8988T (cell line): ENCODE measurements at places on chromosomes 1 and 21.

DNA sequence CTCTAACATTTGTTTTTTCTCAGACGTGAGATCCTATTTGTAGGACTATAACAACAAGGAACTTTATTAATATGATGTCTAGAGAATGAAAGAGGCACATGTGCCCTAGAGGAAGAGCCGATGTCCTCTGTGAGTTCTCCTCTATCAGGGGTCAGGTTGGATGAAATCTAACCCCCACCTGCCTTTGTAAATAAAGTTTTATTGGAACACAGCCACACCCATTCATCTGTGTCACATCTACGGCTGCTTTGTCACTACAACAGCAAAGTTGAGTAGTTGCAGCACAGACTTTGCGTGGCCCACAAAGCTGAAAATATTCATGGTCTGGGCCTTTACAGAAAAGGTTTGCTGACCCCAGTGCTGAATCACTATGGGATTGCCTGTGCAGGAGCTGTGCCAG, 571 bp upstream of the CAPN9 start:
- DNase-seq = no peak

DNA sequence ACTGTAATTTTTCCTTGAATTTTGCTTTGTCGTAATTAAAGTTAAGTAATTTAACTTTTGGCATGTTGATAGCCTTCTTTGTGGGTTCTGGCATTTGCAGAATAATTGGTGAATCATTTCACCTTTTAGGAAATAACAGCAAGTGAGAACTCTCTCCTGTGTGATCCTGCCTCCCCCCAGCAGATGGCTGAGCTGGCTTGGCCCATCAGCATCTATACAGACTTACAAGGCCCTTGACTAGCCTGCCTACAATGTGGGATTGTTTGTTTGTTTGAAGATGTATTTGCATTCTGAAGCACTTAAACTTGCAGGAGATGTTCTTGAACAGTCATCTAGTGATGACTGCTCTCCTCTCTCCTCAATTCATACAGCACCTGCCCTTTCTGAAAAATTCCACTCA, 55.9 kb downstream of the MACO1 start:
- no peak for DNase-seq

- DNase-seq = no peak
These were observed 88.0 kb upstream of the F3 start for GRCh38 chr1:94629259-94630181.

DNA sequence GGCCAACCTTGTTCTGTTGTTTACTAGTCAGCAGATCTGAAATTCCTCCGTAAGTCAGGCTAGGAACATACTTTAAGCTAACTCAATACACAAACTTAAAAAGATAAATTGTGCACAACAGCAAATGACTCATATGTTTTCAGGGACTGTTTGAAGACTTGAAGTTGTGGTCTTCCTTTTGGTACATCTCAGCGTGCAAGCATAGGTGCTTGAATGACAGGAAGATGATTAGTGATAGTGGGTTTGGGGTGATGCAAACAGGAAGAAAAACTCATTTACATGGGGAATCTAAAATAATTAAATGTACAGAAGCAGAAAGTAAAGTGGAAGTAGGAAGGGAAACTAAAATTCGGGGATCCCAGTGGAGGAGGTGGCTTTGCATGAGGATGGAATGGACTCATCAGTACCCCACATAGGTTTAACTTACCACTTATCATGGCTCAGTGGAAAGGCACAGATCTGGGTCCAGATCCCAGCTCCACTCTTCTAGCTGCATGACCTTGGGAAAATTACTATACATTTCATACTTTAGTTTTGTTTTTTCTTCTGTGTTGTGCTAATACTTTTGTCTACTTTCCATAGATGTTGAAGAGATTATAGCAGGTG, 122.3 kb downstream of the XCL2 start:
- DNase-seq = no peak

DNA sequence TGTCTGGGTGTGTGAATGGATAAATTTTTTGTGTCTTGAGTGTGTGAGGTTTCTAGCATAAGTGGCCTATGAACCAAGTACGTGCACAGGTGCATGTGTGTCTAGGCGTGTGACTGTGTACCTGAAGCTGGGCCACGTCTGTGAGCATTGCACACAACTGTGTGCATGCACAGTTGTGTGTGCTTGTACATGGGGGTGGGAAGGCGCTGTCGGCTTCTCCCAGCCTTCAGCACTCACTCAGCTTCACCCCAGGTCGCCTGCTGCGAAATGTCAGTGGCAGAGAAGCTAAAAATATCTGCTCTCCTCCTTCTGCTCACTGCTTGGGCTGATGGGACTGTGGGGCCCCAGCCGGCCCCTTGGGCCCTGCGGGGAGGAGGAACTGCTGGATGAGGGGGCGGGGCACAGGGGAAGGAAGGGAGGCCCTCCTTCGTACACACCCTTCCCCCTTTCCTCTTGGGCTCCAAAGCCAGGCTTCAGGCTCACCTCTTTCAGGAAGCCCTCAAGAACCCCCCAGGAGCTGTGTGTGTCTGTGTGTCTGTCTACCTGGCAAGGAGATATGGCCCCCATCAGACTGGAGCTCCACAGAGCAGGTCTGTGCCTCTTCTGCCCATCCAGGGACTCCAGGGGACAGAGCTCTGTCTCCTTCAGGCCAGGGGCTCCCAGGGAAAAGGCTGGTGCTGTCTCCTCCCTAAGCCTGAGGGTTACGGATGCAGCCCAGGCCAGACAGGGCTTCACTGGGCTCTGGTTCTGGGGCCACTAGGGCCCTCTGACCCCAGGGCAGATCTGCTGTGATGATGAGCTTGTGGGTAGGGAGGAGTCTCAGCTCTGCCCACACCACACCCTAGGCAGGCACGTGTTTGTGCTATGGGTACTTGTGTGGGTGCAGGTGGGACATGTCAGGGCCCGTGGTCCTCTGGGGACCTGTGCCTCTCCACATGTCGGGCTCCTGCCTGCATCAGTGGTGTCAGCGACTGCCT, 35.6 kb upstream of the WASF2 start:
- DNase-seq = no peak

DNA sequence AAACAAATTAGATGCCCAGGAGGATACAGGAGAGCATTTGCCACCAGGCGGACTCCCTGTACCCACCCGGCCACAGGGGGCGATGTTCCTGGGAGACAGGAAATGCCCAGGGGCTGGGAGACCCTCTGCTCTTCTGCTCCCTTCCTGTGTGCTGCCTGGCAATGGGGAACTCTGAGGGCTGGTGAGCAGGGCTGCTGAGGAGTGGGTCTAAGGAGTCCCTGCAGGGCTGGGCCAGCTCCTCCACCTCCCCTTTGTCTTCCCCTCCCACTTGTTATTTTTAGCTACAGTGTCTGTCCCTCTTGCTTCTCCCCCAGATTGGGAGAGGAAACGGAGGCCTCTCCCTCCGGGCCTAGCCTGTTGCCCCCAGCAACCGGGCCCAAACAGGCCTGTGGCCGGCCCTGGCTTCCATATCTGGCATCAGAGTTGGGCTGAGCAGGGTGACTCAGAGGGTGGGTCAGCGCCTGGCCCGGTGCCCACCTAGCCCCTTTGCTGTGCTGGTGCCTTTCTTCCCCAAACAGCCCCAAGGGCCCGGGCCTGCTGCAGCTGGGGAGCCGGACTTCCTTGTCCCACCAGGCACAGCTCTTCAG, 11.6 kb downstream of the LMNA start:
- no peak for DNase-seq

DNA sequence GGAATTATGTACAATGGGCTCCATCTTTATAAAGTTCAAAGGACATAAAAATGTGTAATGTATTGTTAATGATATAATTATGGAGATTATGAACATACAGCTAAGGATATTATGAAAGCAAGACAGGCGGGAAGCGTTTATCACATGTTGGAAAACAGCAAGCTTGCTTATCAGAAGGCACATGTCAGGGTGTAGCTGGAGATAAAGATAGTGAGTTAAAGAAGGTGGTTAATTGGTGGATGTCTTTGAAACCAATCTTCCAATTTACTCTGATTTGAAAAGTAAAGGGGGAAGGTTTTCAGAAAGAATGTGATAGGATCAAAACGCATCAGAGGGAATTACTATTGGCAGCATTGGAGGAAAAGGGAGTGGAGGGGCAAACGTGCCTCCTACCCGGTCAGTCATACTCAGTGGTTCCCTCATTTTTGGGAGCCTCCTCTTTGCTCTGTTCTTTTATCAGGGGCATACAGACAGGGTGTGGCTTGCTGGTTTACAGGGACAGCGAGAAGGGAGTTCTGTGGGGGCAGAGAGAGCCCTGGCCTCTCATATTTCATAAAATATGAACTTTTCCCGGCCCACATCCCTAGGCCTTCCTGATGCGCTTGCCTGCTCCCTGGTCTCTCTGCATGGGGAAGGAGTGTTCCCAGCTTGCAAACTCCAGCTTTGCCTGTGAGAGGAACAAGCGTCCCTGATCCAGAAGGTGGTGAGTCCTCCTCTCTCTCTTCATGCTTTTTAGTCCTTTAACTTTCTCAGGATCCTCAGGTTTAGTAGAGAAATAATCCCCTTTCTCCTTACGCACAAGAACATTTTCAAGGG, 8.0 kb upstream of the SVBP start:
- DNase-seq = no peak

GRCh38 chr21:41678924-41679318, 87.9 kb downstream of the RIPK4 start:
- peak; percentile 65 for DNase-seq

GRCh38 chr1:29210278-29211085, 20.3 kb downstream of the MECR start:
- DNase-seq = no peak

DNA sequence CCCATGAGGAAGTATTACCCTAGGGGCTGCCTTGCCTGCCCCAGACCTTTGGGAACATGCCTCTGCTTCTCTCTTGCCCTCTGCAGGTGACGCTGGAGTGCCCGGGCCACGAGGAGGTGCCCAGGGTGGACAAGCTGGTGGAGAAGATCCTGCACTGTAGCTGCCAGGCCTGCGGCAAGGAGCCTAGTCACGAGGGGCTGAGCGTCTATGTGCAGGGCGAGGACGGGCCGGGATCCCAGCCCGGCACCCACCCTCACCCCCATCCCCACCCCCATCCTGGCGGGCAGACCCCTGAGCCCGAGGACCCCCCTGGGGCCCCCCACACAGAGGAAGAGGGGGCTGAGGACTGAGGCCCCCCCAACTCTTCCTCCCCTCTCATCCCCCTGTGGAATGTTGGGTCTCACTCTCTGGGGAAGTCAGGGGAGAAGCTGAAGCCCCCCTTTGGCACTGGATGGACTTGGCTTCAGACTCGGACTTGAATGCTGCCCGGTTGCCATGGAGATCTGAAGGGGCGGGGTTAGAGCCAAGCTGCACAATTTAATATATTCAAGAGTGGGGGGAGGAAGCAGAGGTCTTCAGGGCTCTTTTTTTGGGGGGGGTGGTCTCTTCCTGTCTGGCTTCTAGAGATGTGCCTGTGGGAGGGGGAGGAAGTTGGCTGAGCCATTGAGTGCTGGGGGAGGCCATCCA, 7.8 kb upstream of the HTR6 start:
- no peak for DNase-seq

- DNase-seq = no peak
These were observed 4.6 kb downstream of the SNX27 start for GRCh38 chr1:151616505-151616849.

DNA sequence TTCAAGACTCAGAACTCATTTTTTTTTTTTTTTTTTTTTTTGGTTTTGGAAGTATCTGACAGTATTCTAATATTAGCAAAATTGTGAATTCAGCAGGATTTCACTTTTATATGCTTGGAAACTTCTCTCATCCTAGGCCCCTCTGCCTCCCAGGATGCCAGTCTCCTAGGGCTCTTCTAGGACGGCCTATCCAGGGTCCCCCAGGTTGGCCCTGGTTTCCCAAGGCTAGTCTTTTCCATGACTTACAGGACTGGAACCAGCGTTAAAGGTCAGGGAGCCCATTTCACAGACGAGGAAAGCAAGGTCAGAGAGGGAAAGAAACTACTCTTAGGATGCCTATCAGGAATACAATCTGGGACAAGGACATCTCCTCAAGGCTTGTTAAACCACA, 412.5 kb downstream of the PTPRU start:
- DNase-seq = no peak

- no peak for DNase-seq
These were observed 362.4 kb upstream of the KAZN start for GRCh38 chr1:14236097-14236496.

- no peak for DNase-seq
These were observed 75.8 kb downstream of the RHOU start for GRCh38 chr1:228810878-228811711.
